ENCODE measurements at places on chromosomes 6 and 20.
A peak's percentile ranks its signal among the peaks of the same experiment; 100 is the strongest.

DNA sequence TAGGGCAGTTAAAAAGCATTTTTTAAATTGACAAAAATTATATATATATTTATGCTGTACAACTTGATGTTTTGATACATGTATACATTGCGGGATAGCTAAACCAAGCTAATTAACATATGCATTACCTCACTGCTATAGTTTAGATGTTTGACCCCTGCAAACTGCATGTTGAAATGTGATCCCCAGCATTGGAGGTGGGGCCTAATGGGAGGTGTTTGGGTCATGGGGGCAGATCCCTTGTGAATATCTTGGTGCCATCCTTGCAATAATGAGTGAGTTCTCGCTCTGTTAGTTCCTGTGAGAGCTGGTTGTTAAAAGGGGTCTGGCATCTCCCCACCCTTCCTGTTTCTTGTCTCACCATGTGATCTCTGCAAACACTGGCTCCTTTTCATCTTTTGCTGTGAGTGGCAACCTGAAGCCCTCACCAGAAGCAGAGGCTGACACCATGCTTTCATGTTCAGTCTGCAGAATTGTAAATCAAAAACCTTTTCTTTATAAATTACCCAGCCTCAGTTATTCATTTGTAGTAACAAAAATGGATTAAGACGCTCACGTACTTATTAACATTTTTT is 111.8 kb downstream of the MCHR2 start:
- no peak for DNase-seq

DNA sequence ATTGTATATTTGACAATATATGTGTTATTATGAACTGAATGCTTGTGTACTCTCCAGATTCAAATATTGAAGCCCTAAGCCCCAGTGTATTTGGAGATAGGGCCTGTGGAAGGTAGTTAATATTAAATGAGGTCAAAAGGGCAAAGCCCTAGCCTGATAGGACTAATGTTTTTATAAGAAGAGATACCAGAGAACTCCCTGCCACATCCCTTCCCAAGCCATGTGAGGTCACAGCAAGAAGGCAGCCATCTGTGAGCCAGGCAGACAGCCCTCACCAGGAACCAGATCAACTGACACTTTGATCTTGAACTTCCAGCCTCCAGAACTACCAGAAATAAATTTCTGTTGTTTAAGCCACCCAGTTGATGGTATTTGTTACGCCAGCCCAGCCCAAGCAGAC is 36.4 kb upstream of the FBXL4 start:
- no peak for DNase-seq

DNA sequence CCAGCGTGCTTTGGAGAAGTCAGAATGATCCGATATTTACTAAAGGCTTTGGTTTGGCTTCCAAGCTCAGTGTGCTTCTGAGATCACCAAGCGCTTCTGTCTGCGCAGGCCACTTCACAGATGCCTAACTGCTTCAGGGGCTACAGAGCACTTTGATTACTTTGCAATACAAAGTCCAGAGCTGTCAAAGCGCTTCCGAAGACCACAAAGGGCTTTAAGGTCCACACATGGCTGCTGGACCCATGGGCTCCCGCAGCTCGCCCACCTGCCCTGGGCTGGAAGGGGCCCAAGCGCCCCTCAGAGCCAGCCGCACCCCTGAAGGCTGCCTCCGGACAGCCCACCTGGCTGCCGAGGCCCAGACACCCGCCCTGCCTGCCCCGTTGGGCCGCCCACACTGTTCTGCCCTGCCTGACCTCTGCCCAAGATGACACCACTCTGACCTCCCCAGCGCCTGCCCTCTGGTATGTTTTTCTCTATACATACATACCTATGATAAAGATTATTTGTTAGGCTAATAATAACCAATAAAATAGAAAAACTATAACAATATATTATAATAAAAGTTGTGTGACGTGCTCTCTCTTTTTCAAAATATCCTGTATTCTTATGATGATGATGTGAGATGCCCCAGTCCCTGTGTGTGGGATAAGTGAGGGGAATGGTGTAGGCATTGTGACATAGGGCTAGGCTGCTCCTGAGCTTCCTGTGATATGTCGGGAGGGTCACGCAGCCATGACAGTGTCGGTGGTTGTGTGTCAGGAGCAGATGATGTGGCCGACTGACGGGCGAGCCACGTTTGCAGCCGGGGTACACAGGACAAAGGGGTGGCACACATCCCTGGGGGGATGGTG is 22.6 kb downstream of the DYNLT1 start:
- DNase-seq = no peak

- peak; percentile 46 for DNase-seq
These were observed 97.8 kb downstream of the JARID2 start for GRCh38 chr6:15343490-15344191.

DNA sequence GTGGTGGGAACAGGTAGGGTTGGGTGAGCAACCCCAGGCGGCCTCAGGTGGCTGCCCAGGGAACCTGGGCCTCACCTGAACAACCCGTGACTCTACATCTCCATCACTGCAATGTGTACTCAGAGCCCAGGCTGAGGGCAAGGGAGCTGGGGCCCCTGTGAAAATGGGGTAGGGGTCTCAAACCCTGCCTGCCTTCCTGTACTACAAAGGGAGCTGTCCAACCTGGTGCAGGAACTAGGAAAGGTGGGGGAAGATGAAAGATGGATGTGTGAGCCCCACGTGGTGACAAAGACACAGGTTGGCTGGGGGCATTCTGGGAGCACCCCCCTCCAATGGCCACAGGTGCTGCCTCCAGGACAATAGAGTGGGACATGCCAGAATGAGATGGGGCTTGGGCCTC is 62.1 kb upstream of the SLC2A12 start:
- no peak for DNase-seq

- no peak for DNase-seq
These were observed 119.7 kb downstream of the EPHA7 start for GRCh38 chr6:93299622-93300021.

DNA sequence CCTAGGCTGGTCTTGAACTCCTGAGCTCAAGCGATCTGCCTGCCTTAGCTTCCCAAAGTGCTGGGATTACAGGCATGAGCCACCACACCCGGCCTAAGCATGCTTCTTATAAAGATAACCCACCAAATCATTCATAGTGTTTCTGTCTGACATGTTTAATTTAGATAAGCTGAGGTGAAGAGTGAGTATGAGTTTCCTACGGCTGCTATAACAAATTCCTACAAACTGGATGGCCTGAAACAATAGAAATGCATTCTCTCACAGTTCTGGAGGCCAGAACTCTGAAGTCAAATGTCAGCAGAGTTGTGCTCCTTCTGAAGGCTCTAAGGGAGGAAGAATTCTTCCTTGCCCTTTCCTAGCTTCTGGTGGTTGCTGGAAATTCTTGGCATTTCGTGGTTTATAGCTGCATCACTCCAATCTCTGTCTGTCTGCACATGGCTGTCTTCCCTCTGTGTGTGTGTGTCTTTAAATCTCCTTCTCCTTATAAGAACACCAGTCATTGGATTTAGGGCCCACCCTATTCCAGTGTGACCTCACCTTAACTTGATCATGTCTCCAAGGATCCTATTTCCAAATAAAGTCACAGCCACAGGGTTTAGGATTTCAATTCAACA is 29.9 kb downstream of the MAPK13 start:
- no peak for DNase-seq

GRCh38 chr20:380763-381580 is 412 bp downstream of the TRIB3 start:
- DNase-seq = peak; percentile 49

DNA sequence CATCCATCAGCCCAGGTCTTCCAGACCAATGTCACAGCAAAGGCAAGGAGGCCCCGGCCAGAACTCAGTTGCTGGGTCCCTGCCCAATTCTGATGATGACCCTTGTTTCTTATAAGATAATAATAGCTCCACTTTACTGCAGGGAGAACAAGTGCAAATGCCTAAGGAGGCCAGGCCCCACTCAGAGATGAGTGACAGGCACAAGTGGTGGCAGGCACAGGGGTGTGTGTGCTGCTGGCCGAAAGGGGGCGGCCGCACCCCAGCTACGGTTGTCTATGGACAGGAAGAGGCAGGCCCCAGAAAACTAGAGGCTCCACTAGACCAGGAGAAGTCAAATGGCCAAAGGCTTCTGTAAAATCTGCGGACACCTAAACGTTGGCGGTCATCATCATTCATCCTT is 28.6 kb downstream of the GNAS-AS1 start:
- no peak for DNase-seq

GRCh38 chr20:63167918-63168520 is 47.9 kb downstream of the YTHDF1 start:
- DNase-seq = no peak

DNA sequence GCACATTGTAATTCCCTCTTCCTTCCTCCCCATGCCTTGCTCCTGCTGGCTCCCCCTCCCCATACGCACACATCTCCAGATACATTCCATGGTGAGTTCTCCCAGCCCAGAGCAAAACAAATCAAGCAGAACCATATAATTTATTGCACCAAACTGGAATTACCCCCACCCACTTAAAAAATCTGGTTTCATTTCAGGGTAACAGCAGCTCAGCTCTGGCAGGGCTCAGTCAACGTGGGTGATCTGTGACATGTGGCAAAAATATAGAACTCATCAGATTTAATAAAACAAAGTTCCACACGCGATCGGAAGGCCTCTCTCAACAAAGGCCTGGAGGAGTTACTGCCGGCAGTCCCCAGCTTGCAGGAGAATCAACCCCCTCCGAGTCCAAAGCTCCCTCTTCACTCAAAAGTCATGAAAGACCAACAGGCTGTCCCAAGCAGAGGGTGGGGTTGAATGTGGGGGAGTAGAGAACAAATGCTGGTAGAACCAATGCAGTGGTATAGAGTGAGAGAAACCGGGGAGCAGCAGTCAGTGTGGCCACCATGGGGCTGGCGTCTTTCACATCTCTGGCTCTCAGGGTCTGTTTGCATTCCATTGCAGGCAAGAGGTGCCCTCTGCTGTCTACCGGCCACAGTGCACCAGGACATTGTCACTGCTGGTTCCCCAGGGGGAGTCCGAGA is 323.3 kb upstream of the NT5E start:
- DNase-seq = no peak

DNA sequence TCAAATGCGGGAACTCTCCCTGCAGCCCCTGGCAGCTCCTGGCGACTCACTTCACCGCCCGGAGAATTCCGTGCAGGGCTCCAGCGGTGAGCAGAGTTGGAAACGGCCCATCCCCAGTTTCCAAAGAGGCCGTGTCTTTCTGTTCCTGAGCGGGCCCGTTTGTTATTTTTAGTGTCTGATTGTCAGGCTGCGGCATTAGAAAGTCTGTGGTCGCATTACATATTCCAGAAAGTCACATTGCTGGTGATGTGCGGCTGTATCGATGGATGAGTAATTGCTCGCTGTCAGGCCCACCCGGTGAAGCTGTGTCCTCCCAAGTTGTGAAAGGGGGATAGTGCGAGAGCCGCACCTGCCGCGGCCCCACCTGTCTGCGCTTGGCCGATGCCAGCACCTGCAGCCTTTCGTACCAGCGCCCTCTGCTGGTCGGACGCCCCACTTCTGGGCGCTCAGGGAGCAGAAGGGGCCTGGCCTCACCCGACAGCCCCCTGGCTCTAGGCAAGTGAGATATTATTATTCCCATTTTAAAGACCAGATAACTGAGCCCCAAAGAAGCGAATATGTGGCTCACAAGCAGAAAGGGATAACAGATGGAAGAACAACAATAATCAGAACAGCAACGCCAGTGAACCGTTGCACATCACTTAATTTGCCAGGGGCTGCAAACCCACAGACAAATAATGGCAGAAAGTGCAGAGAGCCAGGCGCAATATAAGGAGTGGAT is 244.9 kb downstream of the TSHZ2 start:
- peak; percentile 59 for DNase-seq

GRCh38 chr6:12886961-12887775 is 170.6 kb downstream of the PHACTR1 start:
- DNase-seq = no peak

DNA sequence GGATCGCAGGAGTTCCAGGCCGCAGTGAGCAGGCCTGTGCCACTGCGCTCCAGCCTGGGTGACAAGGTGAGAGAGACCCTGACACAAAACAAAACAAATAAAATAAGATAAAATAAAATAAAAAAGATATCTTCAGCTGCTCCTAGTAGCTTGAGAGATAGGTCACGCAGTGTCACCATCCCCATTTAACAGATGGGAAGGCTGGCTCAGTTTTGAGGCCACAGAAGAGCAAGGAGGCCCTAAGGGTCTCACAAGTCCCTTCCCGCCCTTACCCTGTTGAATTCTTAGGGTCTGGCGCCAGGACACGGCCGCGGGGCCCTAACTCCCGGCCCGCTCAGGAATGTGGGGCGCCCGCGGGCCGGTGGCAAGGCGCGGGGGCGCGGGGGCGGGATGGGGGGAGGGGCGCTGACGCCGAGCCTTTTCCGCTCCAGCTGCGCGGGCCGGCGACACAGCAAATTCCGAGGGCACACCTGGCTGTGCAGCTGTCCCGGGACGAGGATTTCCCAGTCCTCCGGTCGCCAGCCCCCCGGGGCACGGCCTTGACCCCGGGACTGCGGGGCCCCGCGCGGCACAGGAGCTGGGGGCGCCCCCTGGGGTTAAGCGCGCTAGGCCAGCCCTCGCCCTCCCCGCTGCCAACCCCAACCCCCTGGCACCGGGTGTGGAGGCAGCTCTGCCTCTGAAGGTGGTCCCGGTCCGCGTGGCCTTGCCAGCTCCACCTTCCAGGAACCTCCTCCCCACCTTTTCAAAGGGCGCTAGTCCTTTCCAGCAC is 10.3 kb upstream of the R3HDML start:
- no peak for DNase-seq

GRCh38 chr6:166587631-166588413 is 1.3 kb upstream of the RAMACL start:
- DNase-seq = no peak
